ENCODE measurements at places on chromosomes 6 and 20.

- no peak for DNase-seq
Observed at GRCh38 chr6:26477426-26477825, 19.7 kb downstream of the BTN2A1 start.

GRCh38 chr6:130749402-130749801, 77.8 kb upstream of the SMLR1 start:
- DNase-seq = no peak

DNA sequence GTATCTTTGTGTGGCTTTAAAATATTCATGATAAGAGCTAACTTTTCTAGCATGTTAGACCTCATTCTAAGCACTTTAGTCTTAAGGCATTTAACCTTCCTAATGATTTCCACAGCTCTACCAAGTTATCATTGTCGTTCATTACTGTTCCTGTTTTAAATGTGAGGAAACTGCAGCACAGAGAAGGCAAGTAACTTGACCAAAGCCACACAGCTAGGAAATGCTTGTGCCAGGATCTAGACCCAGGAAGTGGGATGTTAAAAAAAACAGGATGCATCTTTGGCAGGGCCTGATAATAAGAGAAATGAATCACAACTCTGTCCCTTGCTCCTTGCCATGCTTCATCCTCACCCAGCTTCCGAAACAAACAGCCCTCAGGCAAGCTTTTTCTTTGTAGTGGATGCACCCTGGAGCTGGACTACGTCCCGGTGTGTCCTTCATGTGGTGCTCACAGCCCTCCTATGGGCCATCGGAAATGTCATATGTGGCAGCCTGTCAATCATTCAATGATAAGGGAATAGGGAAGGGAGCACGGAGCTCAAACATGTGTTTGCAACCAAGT, 196.9 kb upstream of the RREB1 start:
- no peak for DNase-seq

- no peak for DNase-seq
Observed at GRCh38 chr20:32972181-32973076, 31.8 kb downstream of the SUN5 start.

DNA sequence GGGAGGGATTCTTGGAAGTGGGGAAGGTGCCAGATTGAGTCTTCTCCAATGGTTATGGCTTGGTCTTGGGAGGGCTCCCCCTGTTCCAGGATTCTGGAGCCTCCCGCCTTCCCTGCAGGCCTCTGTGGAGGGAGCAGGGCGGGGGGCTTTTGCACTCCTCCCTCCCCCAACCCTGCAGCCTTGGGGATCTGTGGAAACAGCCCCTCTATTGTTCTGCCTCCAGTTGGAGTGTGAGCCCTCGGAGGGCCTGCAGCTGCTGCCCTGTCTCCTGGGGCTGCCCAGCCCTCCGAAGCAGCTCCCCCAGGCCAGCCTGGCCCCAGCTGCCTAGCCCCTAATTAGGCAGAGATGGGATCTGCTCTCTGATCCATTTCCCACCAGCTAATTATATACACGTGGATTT, 14.7 kb downstream of the FAM110A start:
- no peak for DNase-seq

DNA sequence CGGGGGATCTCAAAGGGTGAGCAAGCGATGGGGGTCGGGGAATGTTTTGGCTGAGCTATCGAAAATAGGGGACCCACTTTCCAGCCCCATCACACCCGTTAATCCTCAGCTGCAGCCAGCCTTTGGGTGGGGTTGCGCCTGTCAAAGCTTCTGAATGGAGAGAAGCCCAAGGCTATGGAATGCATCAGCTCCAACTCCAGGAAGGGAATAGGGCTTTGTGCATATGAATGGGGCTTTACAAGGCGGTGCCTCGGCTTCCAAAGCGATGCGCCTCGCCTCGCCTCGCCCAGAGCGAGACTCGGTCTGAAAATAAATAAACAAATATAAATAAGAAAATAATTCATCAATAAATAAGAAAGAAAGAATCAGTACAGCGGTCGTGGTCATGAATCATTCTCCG, 751.4 kb upstream of the DEFB115 start:
- DNase-seq = no peak

GRCh38 chr20:1489764-1490436, 1.3 kb downstream of the SIRPB2 start:
- no peak for DNase-seq

GRCh38 chr6:35736253-35736894, 458 bp upstream of the ARMC12 start:
- DNase-seq = no peak

DNA sequence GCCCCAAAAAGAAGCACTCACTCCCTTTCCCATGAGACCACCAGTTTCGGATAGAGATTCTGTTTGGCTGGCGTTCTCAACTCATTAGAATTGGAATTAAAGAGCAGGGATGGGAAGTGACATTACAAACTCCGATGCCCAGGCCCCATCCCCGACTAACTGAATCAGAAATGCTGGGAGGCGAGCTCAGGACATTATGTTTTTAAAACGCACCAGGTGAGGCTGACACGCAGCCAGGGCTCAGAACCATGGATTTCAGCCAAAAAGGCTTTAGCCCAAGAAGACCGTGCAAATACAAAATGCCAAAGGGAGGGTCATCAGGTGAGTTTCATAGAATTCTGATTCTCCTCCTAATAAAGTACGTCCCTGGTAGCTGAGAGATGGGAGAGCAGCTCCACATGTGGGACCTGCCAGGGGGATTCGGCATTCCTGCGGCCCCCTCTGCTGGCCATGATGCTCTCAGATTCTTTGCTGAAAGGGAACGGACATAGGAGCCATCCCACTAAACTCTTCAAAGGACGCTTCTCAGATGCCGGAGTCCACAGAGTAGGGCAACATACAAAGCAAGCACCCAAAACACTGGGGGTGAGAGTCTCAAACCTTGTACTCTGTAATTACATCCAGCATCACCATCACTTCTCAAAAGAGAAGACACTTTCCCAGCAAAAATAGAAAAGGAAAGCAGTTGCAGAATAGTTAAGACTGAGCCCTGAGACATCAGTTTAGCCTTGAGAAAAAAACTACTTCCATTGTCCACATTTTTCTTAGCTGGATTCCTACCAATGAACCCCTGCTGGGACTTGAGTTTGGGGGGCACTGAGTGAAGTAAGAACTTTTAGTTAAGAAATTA, 205.2 kb downstream of the BMP7 start:
- no peak for DNase-seq

GRCh38 chr6:144294016-144294415, 8.9 kb downstream of the UTRN start:
- no peak for DNase-seq

GRCh38 chr6:33677143-33677660, 34.3 kb downstream of the UQCC2 start:
- DNase-seq = no peak

DNA sequence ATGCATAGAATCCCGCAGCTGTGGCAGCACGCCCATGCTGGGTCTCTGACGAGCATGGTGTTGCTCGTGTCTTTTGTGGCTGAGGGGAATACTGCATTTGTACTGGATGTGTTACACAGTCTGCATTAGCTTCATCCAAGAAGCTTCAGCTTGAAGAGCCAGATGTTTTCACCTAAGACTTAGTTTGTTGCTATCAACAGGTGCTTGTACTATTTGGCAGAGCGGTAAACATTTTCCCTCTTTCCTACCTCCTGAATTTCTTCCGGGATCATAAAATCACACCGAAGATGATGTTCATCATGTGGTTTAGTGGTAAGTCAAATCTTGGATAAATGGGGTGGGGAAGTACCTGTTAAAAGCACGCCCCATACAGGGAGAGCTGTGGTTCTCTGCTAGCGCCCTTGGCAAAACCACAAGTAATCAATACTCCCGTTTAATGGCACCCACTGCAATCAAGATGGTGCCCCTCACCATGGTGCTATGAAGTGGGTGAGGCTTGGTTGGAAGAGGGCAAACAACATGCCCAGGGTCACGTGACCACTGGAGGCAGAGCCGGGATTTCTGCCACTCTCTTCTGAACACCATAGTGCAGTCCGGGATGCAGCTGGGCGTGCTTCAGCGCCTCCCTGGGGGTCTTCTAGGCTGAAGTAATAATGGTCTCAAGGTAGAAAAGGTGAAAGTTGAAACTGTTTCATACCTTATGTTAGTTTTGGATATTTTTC, 34.4 kb downstream of the SPATA2 start:
- DNase-seq = no peak

DNA sequence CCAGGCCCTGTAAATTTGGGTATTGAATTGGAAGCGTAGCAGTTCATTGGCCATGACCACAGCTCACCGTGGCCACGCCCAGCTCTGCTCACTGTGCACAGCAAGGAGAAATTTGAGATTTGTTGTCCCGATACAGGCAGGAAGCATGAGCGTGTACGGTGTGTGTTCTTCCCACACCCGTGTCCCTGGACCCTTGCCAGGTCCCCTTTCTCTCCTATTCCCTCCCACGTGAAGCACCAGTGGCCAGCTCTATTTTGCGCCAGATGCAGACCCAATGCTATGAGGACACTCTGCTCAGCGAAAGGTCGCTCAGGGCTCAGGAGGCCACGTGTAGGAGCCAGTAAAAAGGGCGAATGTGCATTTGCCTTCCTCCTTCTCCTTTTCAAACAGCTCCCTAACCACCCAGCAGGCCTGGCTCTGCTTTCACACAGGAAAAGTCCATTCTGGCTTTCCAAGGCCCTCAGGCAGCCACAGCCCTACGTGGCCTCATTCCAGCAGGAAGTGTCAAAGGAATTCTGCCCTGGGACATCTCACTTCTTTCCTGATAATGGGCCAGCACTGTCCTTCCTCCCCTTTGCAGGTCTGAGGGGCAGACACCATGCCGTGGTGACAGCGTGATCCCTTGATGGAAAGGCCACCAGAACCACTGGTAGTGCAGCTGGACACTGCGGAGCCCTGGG, 499.2 kb upstream of the CDH4 start:
- no peak for DNase-seq

GRCh38 chr6:73182021-73182607, 43.2 kb downstream of the KHDC1L start:
- DNase-seq = no peak

- no peak for DNase-seq
Observed at GRCh38 chr20:4064144-4064909, 49.0 kb upstream of the RNF24 start.

DNA sequence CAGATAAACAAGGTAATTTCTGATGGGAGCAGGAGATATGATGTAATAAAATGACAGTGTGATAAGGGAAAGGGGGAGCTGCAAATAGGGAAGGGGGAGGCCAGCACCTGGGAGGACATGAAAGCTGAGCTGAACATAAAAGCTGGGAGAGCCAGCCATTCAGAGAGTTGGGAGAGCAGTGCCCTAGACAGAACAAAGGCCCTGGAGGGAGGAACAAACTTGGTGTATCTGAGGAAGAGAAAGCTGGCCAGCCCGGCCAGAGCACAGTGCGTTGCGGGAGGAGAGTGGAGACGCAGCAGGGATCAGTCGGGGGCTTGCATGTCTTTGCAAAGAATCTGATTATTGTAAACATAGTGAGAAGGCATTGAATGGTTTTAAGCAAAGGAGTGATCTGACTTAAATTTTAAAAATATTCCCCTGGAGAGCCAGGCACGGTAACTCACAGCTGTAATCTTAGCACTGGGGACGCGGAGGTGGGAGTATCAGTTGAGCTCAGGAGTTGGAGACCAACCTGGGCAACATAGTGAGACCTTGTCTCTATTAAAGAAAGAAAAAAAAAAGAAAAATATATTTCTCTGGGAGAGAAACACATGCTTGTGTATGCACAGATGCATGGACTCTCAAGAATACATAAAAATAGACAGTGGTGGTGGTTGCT, 318.2 kb downstream of the ZFAND3 start:
- DNase-seq = no peak

- no peak for DNase-seq
Observed at GRCh38 chr6:157488058-157488457, 107.1 kb downstream of the ZDHHC14 start.

GRCh38 chr6:108452711-108453195, 108.0 kb upstream of the FOXO3 start:
- DNase-seq = no peak

DNA sequence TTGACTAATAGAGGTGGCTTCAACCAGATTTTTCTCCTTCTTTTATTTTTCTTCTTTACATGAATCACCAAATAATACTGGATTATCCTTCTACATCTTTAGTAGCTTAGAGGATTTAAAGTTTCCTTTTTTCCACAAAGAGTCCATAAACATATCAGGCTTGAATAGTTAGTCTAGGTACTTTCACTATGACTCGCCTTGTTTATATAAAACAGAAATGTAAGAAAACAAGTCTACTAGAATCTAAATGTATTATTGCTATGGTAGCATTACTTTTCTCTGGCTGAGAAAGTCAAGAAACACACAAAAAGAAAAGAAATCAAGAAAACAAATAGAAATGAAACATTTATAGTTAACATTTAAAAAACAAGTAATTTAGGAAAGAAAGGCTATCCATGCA, 215.2 kb downstream of the PTPRK start:
- no peak for DNase-seq

DNA sequence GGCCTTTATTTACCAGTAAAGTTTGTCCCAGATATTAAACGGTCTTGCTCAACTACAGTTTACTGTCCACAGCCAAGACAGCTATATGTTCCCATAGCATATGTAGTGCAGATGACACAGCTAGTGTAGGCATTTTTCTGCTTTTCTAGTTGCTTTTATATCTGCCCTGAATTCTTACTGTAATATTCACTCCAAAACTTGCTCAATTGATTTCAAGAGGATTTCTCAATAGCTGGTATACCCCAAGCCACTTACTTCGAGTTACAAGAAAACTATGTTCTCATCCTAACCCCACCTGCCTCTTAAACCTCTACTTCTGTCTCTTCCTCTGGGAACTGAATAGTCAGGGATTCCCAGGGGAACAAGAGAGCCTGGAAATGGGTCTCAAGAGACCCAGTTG, 18.9 kb upstream of the ROS1 start:
- DNase-seq = no peak

DNA sequence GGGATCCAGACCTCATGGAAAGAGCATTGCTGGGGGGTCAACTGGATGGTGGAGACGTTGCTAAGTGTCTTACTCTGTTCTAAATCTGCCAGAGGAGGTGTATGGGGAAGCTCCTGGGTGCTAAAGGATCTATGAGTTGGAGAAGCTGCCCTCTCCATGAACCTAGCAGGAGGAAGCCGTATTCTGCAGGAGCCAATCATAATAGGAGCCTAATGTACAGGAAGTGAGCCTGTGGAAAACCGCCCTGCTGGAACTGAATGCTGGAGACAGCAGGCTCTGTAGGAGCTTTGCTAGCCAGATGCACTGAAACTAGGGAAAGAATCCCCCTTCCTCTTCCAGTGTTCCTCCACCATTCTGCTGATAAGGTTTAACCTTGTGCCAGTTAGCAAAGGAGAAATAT, 10.9 kb downstream of the CASP8AP2 start:
- no peak for DNase-seq

GRCh38 chr6:73000460-73000859, 224.8 kb downstream of the KHDC1L start:
- DNase-seq = no peak

GRCh38 chr6:104750449-104750848, 109.3 kb downstream of the HACE1 start:
- DNase-seq = no peak

- no peak for DNase-seq
Observed at GRCh38 chr6:95423331-95423730, 154.0 kb upstream of the MANEA start.

- DNase-seq = peak; percentile 52
Observed at GRCh38 chr6:33126101-33126714, 50.4 kb downstream of the HLA-DPB1 start.

GRCh38 chr6:144449911-144450597, 164.9 kb downstream of the UTRN start:
- DNase-seq = no peak
